ENCODE measurements at places on chromosomes 12 and 14.
A peak's percentile ranks its signal among the peaks of the same experiment; 100 is the strongest.

DNA sequence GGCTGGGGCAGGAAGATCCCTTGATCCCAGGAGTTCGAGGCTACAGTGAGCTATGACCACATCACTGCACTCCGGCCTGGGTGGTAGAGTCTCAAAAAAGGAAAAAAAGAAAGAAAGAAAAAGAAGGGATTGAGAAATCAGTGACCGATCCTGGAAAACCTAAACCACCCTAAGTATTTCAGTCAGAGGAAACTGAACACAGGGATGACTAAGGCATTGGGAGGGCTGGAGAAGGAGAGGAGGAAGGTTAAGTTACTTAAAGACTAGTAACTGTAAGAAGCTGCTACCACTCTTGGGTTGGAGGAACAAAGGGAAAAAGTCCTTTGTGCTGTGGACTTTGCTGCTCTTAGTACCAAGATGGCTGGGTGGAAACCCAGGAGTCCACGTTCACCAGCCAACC lies 10.6 kb downstream of the HHIPL1 start:
- no peak for DNase-seq

GRCh38 chr12:50598321-50598862 lies 93.6 kb downstream of the DIP2B start:
- DNase-seq = no peak

DNA sequence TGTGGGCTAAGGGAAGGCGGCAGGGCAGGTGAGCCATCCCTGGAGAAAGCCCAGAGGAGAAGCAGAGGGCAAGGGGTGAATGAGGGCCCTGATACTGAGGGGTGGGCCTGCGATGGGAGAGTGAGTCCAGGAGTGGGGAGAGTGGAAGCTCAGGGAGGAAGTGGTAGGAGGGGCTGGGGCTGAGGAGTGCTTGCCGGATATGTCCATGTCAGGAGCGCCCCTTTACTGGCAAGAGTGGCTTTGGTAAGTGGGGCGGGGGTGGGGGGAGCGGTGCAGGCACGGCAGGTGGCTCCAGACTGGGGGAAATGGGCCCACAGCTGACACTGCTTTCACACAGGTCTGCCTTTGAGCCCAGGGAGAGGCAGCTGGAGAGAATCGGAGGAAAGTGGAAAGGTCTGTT lies 86.4 kb upstream of the GPR68 start:
- DNase-seq = no peak

- DNase-seq = no peak
Measured at GRCh38 chr14:33532553-33532952, 418.3 kb downstream of the EGLN3 start.

GRCh38 chr14:102058961-102059360 lies 27.9 kb downstream of the HSP90AA1 start:
- DNase-seq = peak; percentile 50

DNA sequence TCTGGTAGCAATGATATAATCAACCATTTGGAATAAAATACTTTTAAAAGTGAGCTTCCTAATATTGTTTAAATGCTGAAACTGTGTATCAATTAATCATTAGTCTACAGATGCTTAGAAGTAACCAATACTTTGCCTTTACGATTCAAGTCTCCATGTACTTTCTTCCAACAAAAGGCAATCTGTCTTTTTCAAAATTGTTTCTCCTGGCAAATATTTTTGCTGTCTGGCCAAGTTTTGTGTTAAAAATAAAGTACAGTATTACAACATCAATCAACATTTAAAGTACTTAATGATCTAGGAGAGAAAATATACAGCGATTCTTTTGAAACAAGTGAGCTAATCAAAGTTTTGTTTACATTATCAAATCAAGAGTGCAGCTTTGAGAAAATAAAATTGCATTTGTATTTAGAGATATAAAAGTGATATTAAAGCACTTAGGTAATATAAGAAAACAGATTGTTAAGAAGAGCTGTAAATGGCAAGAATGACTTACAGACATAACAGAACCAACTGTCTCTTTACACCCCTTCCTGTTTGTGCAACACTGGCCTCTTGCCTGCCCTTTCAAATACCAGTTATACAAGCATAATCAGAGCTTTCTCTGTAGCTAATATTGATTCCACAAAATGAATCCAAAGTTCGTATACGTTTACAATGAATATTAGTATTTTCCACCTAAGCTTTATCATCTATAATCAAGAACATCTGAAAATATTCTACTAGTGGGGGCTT lies 38.2 kb upstream of the FBLN5 start:
- no peak for DNase-seq

DNA sequence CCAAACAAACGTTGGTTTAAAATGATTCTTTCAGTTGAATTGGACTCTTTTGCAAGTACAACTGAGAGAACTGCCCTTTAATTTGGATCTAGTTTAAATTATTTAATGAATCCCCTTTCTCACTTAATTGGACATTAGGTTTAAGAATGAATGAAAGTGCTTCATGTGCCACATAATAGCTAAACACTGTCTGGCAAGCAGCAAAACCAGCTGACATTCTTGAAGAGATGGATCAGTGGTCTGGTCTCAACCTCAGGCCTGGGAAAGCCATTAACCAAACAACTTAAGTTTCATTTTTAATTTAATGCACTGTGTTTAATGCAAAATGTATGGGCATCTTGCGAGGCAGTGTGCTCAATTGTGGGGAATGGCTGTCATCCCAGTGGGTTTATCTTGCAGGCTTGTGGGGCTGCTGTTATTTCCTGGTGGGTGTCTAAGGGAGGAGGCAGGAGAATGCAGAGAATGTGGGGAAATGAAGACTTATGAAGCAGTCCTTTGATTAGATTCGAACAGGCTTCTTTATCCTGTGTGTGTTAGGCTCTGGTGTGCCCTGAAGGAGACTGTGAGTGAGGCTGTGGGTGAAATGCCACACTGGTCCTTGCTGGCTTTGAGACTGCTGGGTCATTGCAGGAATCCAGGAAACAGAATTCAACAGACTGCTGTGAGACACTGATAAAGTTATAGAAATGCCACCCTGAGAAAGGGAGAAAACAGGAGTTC lies 144.1 kb upstream of the PELI2 start:
- DNase-seq = no peak

- DNase-seq = no peak
Measured at GRCh38 chr12:83826112-83826511, 1086.5 kb downstream of the SLC6A15 start.

Data from left kidney (tissue), 8 donors.